ENCODE measurements at places on chromosomes 5 and 9.
A peak's percentile ranks its signal among the peaks of the same experiment; 100 is the strongest.

GRCh38 chr5:67536866-67537265, 340.3 kb upstream of the CD180 start:
- H3K4me3 ChIP-seq: no peak overlapping the region
- peaks cover 23% of the 10 kb centered on the region for H3K4me1 ChIP-seq
- H3K27ac ChIP-seq: no peak overlapping the region
- DNase-seq: no peak
- no peaks in the 10 kb centered on the region for H3K36me3 ChIP-seq

- H3K36me3 ChIP-seq: no peaks in the 10 kb centered on the region
- no peak overlapping the region for H3K27ac ChIP-seq
- peaks cover 57% of the 10 kb centered on the region for H3K4me1 ChIP-seq
- H3K4me3 ChIP-seq: no peak overlapping the region
These were observed 21.9 kb downstream of the GSN start for GRCh38 chr9:121289772-121290370.

DNA sequence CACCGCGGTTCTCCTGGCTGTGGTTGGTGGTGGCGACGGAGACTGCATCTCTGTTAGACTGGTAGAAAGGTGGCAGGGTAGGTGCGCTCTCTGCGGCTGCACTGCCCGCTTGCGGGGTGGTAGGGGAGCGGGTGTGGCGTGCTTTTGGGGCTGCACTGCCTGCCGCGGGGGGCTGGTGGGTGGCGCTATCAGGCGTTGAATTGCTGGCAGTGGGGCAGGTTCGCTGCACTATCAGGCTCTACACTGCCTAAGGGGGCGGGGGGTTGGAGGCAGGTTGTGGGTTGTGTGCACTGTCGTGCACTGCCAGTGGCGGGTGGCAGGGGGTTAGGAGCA, 21.0 kb upstream of the TRIM52 start:
- DNase-seq: no peak
- H3K27me3 ChIP-seq: no peaks in the 10 kb centered on the region
- peaks cover 5% of the 10 kb centered on the region for H3K36me3 ChIP-seq
- H3K4me3 ChIP-seq: no peak overlapping the region

DNA sequence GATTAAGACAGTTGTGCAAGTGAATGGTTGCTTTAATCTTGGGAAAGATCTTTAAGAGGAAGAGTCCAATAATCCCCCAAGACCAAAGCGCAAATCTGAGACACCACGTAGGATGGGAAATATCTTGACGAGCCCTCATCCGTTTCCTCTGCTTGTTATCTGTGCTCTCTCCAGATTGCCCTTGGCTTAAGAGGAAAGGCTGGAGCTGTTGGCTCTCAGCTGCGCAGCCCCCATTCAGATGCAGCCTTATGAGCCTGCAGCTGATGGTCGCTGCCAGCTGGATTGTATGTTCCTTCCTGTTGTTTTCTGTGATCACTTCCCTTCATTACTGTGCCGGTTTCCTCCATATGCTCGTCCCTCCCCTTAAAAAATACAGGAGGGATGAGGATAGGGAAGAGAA, 47.7 kb downstream of the PWWP2A start:
- DNase-seq: no peak
- H3K4me1 ChIP-seq: no peaks in the 10 kb centered on the region
- H3K27me3 ChIP-seq: no peaks in the 10 kb centered on the region
- H3K4me3 ChIP-seq: no peak overlapping the region
- peaks cover 15% of the 10 kb centered on the region for H3K36me3 ChIP-seq

GRCh38 chr9:69181908-69182353, 7.9 kb downstream of the TJP2 start:
- no peak overlapping the region for H3K4me3 ChIP-seq
- H3K27ac ChIP-seq: no peak overlapping the region
- H3K4me1 ChIP-seq: peaks cover 12% of the 10 kb centered on the region
- no peaks in the 10 kb centered on the region for H3K36me3 ChIP-seq

DNA sequence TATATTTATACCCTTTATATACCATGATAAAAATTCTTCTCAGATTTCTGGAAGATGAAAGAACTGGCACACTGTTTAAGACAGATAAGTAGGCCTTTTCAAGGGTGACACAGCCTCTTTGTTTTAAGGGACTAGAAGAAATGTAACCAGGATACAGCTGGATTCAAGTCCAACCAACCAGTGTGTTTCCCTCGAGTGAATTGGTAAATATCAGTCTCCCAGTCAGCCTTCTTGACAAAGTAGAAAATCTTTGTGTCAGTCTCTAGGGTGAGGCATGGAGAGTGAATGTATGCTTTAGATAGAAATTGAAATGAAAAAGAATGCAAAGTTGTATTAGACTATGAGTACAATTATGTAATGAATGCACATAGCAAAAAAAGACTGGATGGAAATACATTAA, 119.1 kb downstream of the ZDHHC21 start:
- no peak for DNase-seq
- no peak overlapping the region for H3K4me3 ChIP-seq
- H3K4me1 ChIP-seq: no peaks in the 10 kb centered on the region

GRCh38 chr5:149632311-149633251, 51.3 kb downstream of the ARHGEF37 start:
- H3K4me3 ChIP-seq: no peak overlapping the region
- H3K27ac ChIP-seq: peak overlapping the region; percentile 6
- peaks cover 5% of the 10 kb centered on the region for H3K27me3 ChIP-seq
- no peaks in the 10 kb centered on the region for H3K36me3 ChIP-seq

GRCh38 chr5:1343931-1344901, 683 bp downstream of the CLPTM1L start:
- peak overlapping the region; percentile 94 for H3K4me3 ChIP-seq
- H3K27ac ChIP-seq: peak overlapping the region; percentile 59
- H3K27me3 ChIP-seq: peaks cover 8% of the 10 kb centered on the region
- H3K36me3 ChIP-seq: peaks cover 24% of the 10 kb centered on the region

DNA sequence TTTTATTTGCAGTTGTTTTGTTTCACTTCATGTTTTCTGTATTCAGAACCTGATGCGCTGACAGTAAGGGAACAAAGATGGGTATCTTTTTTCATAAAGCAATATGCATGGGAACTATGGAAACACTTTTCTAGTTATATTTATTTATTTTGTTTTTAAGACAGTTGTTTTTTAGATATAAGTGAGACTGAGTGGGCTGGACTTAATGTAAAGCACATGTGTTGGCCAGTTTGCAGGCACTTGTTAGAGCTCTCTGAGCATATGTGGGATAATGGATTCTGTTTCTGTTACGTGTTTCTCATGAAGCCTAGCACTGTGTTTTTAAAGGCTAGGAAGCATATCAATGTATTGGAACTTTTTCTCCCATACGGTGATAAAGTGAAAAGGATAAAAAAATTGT, 164.1 kb downstream of the PRR16 start:
- no peak for DNase-seq
- peaks cover 4% of the 10 kb centered on the region for H3K27me3 ChIP-seq
- H3K4me1 ChIP-seq: no peaks in the 10 kb centered on the region
- H3K36me3 ChIP-seq: no peaks in the 10 kb centered on the region
- H3K27ac ChIP-seq: no peak overlapping the region
- H3K4me3 ChIP-seq: no peak overlapping the region

GRCh38 chr5:178182158-178182876, 4.9 kb downstream of the GMCL2 start:
- no peak for DNase-seq
- no peaks in the 10 kb centered on the region for H3K36me3 ChIP-seq
- H3K27ac ChIP-seq: peak overlapping the region; percentile 53
- H3K4me3 ChIP-seq: no peak overlapping the region

DNA sequence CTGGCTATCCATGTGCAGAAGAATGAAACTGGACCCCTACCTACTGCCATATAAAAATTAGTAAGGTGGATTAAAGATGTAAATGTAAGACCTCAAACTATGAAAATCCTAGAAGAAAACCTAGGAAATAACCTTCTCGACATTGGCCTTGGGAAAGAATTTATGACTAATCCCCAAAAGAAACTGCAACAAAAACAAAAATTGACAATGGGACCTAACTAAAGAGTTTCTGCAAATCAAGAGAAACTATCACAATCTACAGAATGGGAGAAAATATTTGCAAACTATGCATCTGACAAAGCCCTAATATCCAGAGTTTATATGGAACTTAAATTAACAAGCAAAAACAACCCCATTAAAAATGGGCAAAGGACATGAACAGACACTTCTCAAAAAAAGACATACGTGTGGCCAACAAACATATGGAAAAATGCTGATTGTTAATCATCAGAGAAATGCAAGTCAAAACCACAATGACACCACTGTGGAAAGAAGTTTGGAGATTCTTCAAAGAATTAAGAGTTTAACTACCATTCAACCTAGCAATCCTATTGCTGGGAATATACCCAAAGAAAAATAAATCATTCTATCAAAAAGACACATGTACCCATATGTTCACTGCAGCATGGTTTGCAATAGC, 98.5 kb downstream of the NR3C1 start:
- peaks cover 24% of the 10 kb centered on the region for H3K36me3 ChIP-seq
- peaks cover 6% of the 10 kb centered on the region for H3K4me1 ChIP-seq
- peaks cover 3% of the 10 kb centered on the region for H3K27me3 ChIP-seq

GRCh38 chr5:41338136-41338675, 124.9 kb upstream of the C6 start:
- peaks cover 2% of the 10 kb centered on the region for H3K27me3 ChIP-seq
- no peaks in the 10 kb centered on the region for H3K36me3 ChIP-seq
- DNase-seq: no peak
- H3K27ac ChIP-seq: no peak overlapping the region

DNA sequence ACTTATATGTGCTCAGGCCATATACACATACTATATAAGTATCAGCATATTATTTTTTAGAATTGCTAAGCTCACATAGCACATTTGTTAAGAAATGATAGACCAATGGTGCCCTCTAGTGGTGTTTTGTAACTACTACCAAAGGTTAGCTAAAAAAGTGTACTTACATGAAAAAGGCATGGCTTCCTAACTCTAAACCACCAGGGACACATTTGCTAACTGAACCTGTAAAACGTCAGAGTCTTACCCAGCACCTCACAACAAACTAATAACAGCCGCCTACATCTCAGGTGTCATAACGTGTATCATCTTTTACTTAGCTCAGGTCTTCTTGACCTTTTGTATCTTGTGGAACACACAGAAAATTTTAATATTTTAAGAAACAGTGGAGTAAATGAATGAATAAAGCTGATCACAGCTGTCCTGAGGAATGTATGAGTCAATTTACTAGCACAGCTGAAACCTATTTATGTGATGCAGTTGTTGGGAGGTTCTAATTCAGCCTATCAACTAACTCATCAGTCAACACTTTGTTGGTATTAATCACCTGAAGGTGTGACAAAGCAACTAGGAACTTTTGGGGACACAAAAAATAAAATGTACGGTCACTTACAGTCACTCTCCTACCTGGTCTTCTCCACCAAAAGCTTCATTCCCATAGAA, 72.9 kb downstream of the BAAT start:
- H3K4me1 ChIP-seq: no peaks in the 10 kb centered on the region
- no peak overlapping the region for H3K27ac ChIP-seq
- DNase-seq: peak; percentile 26
- H3K4me3 ChIP-seq: no peak overlapping the region

DNA sequence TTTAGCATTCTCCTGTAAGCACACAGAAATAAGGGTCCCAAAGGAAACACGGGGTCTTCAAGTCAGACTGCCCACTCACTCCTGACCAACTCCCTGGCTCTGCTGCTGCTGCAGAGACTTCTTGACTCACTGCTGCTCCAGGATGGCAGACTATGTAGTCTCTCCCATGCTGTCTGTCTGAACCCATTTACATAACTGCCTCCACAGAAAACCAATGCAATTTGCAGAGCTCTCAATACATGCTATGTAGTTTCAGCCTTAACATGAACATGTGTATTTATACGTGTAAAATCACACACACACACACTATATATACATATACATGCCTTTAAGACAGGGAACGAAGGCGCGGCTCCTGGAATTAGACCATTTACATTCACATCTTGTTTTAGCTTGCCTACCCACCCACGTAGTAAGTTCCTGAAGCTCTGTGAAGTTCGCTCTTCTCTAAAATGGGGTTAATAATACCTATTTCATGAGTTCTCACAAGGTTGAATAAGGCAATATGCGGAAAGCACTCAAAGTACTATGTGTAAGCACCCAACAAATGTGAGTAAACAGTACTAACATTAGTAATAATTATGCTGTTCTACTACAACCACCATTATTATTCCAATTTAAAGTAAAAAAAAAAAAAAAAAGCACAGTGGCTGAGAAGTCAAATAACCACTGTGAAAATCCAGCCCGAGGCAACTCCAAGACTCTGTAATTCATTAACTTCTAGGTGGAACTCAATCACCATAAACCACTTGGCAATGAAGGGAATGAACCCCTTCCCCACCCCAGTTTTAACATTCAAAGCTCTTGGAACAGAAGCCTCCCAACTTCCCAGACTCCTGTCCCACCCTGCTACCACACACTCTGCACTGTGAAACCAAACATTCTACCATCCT, 31.8 kb downstream of the PRELID2 start:
- H3K4me1 ChIP-seq: peaks cover 4% of the 10 kb centered on the region
- H3K4me3 ChIP-seq: no peak overlapping the region
- DNase-seq: no peak
- H3K27ac ChIP-seq: peak overlapping the region; percentile 43

DNA sequence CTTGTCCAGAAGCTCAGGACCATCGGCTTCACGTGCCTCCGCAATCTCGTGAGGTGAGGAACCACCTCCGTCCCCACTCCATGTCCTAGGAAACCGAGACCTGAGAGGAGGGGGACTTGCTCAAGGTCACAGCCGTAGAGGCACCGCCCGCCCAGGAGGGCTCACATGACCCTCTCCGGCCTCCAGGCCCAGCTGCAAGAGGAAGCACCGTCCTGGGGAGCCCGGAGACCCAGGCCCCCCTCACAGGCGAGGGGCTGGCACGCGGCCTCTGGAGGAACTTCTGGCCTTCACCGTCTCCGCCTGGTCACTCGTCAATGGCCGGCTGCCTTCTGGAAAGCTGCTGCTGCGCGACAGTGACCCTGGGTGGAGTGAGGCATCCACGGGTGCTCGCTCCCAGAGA, 24.2 kb downstream of the FAM78A start:
- H3K36me3 ChIP-seq: no peaks in the 10 kb centered on the region
- peaks cover 8% of the 10 kb centered on the region for H3K27me3 ChIP-seq
- H3K27ac ChIP-seq: no peak overlapping the region

DNA sequence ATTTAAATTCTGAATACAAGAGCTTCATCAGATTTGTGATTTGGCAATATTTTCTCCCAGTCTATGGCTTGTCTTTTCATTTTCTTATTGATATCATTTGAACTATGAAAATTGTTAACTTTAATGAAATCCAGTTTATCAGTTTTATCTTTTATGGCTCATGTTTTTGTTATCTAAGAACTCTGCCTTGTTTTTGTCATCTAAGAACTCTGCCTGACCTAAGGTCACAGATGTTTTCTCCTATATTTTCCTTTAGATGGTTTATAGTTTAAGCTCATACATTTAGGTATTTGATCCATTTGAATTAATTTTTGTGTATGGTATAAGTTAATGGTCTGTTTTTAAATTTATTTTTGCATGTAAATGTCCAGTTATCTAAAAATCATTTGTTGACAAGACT, 52.9 kb downstream of the NIPBL start:
- H3K4me3 ChIP-seq: no peak overlapping the region
- H3K36me3 ChIP-seq: peaks cover 30% of the 10 kb centered on the region
- no peaks in the 10 kb centered on the region for H3K27me3 ChIP-seq
- no peak overlapping the region for H3K27ac ChIP-seq
- H3K4me1 ChIP-seq: no peaks in the 10 kb centered on the region

- no peak overlapping the region for H3K27ac ChIP-seq
- no peak overlapping the region for H3K4me3 ChIP-seq
- H3K27me3 ChIP-seq: peaks cover 4% of the 10 kb centered on the region
- peaks cover 40% of the 10 kb centered on the region for H3K36me3 ChIP-seq
- peaks cover 19% of the 10 kb centered on the region for H3K4me1 ChIP-seq
These were observed 4.2 kb upstream of the FGF18 start for GRCh38 chr5:171415115-171415730.

All from nephron progenitor cell (in vitro differentiated cells).